HT-29 (cell line): ENCODE measurements at places on chromosomes 1 and 21.

DNA sequence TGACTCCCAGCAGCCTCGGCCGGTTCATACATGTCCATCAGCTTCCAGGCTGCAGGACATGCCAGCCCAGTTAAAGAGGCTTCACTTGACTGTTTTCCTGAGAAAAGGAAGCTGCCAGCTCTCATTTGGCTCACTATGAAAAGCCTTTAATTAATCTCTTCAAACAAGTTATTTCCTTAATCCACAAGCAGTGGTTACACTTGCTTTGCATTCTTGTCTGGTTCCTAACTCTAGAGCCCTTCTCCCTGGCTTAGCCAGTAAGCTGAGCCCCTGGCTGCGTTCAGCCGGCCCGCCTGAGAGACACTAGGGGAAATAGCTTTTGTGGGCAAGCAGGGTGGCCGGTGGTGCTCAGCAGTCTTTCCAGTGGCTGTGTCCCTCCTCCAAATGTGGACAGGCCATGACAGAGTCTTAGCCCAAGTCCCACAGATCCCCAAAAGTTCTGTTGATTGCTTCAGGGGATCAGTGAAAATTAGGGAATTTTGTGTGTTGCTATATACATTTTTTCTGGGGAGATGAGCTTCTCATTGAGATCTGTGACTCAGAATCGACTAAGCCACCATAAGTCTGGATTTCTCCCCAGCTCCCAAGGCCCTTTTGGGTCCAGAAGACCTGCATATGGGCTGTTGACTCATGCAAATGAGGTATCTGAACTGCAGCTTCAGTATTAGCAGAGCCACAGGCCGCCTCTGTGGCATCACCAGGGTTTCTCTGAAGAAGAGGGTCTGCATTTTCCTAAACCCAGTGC, 10.1 kb downstream of the ATF3 start:
- peak; percentile 9 for DNase-seq

- no peak for DNase-seq
Measured at GRCh38 chr21:41277846-41278245, 38.8 kb upstream of the FAM3B start.

- no peak for DNase-seq
Measured at GRCh38 chr21:34697826-34698225, 29.0 kb downstream of the CLIC6 start.

DNA sequence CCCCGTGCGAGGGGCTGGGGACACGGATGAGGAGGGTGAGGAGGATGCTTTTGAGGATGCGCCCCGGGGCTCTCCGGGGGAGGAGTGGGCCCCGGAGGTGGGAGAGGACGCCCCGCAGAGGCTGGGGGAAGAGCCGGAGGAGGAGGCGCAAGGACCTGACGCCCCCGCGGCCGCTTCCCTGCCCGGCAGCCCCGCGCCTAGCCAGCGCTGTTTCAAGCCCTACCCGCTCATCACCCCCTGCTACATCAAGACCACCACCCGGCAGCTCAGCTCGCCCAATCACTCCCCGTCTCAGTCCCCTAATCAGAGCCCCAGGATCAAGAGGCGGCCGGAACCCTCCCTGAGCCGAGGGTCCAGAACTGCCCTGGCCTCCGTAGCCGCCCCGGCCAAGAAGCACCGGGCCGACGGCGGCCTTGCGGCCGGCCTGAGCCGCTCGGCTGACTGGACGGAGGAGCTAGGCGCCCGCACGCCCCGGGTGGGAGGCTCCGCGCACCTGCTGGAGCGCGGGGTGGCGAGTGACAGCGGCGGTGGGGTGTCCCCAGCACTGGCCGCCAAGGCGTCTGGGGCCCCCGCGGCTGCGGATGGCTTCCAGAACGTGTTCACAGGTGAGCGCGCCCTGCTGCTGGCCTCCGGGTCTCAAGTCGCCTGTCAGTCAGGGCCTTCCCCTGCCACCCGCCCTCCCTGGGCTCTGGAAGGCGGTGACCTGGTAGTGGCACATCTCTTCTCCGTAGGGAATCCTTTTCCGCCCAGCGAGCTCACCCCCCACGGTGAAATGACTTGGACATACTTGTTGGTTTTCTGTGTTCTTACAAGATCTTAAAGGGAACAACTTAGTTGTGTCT, 1.7 kb downstream of the FMN2 start:
- DNase-seq = no peak

GRCh38 chr1:210293171-210293607, 35.5 kb upstream of the HHAT start:
- DNase-seq = no peak

- DNase-seq = no peak
Measured at GRCh38 chr1:42158189-42158588, 5.0 kb downstream of the GUCA2B start.

DNA sequence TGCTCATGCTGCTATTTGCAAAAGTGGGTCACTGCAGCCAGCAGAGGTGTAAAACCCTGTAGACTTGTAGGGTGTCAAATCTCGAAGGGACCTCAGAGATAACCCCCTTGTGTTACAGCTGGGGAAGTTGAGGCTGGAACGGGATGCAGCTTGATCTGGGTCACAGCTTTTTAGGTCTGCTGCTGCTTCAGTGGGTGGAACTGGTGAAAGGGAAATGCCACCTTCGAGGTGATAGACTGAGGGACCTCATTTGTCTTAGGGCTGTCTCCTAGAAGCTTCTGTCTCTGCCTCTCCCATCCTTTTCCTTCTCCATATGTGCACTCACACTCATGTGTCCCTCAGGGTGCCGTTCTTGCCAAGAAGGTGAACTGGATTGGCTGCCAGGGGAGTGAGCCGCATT, 35.4 kb downstream of the QSOX1 start:
- DNase-seq = no peak

DNA sequence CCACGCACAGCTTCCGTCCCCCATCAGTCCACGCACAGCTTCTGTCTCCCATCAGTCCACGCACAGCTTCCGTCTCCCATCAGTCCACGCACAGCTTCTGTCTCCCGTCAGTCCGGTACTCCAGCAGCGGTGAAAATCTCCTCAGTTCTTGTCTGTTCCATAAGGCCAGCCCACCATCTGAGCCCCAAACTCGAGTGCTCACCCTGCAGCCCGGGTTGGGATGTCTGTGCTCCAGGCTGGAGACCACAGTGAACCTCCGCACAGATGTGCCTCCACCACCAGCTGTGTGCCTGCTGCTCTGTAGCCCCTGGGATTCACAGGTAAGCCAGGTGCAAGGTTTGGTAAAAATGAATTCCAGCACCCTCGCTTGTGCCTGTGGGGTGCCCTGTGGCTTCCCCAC, 258.6 kb downstream of the NPHP4 start:
- no peak for DNase-seq

DNA sequence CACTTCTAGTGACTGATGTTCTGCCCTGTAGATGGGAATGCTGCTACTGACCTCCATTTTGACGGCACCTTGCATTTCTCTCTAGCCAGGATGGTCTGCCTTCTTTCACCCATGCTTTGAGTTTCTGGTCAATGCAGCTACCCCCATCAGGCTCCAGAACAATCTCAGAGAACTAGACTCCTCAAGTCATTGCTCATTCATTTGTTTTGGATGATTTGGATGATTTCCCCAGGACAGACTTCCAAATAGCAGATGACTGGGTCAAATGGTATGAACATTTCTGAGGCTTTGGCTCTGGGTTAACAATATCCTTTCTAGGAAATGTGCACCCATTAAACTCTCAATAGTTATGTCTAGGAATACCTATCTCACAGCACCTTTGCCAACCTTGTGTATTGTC, 63.9 kb downstream of the CSMD2 start:
- no peak for DNase-seq

DNA sequence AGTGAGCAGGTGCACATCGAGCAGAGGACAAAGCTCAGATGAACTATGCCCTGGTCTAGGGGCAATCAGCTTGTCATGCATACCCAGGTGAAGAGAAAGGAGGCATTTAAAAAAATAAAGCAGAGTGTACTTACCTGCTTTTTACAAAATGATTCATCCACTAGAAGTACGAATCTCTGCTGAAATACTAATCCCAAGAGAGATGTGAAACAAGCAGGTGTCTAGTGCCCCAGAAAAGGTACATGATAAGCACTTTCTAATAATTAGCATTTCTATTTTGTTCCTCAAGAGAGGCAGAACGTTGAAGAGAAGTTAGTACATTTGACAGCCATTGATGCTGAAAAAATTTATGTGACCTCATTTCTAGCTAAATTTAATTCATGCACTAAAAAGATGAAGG, 31.1 kb downstream of the CHODL start:
- no peak for DNase-seq

DNA sequence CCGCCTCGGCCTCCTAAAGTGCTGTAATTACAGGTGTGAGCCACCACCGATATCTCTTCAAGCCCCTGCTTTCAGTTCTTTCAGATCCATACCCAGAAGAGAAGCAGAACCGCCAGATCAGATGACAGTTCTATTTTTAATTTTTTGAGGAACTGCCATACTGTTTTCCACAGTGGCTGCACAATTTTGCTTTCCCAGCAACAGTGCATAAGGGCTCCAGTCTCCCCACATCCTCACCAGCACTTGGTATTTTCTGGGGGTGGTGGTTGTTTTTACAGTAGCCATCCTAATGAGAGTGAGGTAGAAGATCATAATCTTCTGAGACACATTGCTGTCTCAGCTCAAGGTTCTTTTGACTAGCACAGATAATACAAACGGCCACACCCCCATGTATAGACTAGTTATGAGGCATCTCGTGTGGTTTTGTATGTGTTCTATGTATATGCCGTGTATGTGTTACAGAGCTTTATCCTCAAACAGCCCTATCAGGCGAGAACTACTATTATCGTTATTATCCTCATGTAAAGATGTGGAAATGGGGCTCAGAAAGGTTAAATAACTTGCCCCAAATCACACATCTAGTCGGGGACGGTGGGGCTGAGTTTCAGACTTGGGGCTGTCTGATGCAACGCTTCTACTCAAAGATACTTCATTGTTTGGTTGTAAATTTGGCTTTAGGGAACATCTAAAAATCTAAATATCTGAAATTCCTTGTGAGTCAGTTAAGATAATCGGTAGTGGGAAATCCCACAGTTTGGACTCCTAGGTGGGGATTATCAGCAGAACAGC, 12.0 kb downstream of the FHAD1 start:
- no peak for DNase-seq
